Hematopoietic multipotent progenitor cell treated with erythropoietin and hydrocortisone succinate and interleukin-3 and kit ligand, for 15 days (in vitro differentiated cells): ENCODE measurements at places on chromosomes 2 and 18.

DNA sequence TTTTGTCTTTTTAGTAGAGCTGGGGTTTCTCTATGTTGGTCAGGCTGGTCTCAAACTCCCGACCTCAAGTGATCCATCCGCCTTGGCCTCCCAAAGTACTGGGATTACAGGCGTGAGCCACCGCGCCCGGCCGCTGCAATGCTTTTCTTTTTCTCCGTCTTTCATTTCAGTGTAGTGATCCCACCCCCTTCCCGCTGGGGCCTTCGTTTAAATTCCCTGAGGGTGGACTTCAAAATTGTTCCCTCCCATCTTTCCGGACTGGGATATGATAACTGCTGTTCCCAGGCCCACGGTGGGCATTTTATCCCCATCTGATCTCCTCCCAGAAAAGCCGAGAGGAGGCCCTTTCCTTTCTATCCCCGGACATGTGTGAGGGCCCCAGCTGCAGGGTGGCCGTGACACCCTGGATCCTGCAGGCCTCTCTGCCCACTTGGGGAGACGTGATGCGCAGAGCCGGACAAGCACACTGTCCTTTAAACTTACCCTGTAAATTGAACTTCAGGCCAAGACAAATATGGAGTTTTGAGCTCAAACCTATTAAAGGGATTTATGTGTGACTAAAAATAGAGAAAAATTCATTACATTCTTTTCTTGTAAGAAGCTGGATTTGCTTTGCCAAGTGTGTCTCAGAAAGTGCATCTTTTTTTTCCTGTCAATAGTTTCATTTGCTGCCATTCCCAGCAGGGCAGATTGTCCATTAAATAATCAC, 54.5 kb upstream of the AFF3 start:
- DNase-seq = no peak

DNA sequence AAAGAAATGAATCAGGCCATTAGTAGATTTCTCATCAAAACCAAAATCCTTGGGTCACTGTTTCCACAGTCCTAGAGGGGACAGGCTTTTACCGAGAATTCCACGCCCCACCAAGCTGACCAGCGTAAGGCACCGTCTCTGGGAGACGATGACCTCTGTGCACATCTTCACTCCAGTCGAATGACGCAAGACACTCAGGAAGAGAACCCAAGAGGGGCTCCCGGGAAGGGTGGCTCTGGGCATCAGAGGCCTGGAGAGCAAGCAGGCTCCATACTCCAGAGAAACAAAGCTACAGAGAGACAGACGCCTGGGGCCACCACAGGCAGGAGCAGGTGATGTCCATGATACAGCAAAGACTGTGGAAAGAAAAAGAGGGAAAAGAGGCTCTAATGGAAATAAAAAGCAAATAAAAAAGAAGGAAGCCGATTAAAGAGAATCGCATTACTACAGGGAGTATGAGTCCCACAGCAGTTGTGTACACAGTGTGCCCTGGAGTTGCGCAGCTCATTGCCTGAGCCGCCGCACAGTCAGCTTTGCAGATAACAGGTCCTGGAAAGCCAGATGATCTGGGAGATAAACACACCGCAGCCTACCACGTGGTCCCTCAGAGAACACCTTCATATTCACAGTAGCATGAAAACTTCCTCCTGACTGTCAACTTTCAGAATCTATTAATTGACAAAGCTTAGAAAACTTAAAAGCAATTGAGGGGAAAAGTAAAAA, 572.7 kb upstream of the SALL3 start:
- no peak for DNase-seq

GRCh38 chr2:139281124-139281523, 500.9 kb upstream of the NXPH2 start:
- no peak for DNase-seq

DNA sequence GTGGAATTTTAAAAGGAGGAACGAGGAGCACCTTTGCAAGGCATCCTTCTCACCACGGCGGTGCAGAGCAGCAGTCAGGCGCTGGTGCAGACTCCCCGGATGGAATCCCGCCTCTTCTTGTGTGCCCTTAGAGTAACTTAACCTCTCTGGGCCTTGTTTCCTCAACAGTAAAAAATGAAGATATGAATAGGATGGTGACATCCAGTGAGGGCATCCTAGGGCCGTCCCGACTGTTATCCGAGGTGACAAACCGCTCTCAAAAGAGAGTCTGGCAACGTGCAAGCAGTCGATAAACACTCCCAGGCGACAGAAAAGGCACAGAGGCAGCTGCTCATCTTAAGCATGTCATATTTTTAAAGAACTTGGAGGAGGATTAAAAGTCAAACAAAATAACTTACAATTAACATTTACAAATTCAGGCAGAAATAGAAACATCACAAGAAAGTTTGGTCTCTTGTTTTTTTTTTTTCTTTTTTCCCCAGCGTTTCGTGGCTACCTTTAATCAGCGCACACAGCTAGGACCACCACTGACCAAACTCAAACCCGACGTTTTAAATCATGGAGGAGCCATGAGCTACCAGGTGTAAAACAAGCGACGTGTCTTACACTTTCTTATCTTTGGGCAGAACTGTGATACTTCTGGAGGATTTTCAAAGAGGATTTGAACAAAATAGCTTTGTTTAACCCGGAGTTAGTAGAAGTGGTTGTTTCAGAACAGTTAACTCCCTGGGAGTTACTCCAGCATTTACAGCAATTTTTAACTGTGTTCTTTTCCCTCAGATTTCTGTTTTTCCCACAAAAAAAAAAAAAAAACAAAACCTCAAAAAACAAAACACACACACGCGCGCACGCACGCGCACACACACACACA, 2.1 kb downstream of the MBP start:
- DNase-seq = peak; percentile 90

DNA sequence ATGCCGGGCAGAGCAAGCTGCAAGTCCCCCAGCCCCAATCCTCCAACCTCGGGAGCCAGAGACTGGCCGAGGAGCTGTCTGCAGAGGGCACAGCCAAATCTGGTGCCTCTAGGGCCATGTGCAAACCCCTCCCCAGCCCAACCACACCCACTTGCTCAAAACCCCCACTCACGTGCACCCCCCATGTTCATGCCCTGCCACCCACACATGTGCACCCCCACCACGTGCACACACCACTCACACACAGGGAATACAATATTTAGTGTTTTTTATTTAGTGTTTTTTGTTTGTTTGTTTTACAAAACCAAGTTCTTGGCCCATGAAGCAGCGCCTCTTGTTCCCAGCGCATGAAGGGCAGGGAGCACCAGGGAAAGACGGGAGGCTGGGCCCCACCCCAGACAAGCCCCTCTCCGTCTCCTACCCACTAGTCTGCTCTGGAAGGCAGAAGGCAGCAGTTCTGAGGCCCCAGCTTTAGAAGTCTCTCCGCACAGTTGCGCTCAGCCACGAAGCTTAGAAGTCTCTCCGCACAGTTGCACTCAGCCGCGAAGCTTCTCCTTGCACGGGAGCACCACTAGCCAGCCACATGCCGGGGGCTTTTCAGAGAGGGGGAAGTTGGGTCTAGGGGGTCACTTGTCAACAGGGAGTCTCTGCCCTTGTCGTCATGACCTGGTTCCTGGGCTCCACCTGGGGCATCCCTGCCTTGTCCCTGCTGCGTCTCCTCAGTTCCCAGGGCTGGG, 276.1 kb upstream of the HDAC4 start:
- no peak for DNase-seq

DNA sequence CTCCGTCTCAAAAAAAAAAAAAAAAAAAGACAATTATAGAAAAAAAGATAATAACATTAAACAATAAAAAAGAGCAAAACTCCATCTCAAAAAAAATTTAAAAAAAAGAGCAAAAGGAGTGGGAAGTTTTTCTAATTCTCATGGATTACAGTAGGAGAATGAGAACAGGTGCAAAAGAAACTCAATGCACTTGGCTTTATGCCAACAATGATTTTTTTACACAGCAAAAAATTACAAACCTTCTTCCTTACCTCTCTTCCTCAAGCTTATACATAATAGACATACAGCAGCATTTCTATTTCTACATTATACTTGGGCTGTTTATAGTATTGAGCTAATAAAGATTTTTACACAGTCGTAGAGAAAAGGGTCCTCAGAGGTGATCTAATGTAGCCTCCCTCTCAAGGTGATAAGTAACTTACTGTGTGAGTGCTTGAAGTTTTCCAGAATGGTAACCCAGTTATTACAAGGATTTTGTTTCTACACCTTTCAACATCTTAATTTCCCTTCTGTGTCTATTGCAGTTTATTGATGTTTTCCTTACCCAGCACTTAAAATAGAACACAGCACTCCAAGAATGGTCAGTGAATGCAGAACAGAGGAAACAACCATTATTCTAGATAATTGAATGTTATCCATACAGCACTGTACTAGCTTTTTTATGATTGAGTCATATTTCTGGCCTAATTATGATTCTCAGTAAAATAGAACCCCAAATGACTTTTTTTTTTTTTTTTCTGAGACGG, 34.9 kb upstream of the RNF138 start:
- DNase-seq = peak; percentile 10

GRCh38 chr2:229265727-229266126, 5.4 kb downstream of the PID1 start:
- no peak for DNase-seq

DNA sequence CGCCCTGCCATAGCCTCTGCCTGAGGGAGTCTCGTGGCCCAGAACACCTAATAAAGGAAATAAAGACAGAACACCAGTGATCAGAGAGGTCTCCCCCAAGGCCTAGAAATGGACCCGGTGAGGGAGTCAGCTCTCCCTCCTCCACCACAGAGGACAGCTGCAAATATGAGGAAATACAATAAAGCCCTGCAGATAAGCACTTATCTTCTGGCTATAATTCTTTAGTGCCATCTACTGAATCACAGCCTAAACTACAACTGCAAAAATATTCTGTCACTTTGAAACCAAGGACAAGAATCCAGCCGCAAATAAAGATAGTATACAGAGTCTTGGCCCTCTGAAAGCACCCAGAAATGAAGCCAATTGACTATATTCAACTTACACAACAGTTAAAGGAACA, 42.4 kb upstream of the TACR1 start:
- no peak for DNase-seq

GRCh38 chr2:26059542-26059941, 25.7 kb downstream of the RAB10 start:
- no peak for DNase-seq

- no peak for DNase-seq
Measured at GRCh38 chr2:216607277-216607560, 26.0 kb upstream of the IGFBP2 start.

DNA sequence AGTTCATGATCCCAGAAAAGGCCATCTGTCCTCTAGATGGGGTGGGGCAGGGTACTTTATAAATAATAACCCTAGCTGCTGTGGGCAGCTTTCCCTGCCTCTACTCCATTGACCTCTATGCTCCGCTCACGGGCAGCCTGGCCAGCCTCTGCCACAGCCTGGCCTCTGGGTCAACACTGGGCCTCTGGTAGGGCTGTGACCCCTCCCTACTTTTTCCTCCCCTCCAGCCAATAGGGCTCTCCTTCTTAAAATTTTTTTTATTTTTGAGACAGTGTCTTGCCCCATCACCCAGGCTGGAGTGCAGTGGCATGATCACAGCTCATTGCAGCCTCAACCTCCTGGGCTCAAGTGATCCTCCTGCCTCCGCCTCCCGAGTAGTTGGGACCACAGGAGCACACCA, 4.1 kb upstream of the GAREM2 start:
- no peak for DNase-seq

DNA sequence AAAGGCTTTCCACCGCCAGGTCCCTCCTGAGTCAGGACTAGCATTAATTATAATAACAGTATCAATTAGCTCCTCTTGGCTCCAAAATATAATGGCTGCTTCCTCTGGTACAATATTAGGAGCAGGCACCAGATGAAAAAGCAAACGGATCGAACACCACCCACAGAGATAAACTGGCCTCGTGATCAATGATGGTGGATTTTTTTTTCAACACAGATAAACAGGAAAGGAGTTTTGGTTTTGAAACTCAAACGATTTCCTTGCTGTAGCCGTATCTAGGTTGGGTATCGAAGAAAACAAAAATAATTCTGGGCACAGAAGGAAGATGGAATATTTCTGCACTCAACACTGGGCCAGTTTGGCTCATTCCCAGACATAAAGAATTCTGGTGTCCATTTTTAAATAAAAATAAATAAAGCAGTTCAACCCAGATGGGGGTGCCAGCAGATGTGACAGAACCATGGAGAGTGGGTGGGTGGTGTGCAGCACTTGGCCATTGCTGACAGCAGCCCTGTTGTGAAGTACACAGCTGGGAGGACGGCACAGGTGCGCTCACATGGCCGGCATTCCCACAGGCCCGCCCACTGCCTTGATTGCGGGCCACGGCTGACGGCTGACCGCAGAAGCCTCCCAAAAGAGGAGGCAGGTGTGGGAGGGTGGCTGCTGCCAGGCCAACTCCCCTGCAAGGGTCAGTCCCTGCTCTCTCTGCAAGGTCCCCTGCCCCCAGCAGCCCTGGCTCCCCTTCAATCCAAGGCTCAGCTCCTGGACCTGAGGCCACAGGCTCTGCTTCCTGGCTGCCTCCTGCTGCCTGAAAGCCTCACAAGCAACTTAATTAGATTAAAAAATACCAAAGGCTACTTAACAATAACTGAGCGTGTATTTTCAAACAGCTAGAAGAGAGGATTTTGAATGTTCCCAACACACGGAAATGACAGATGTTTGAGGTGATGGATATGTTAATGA, 351.9 kb upstream of the ID2 start:
- DNase-seq = no peak

- DNase-seq = no peak
Measured at GRCh38 chr18:73653827-73654226, 493.8 kb downstream of the FBXO15 start.

DNA sequence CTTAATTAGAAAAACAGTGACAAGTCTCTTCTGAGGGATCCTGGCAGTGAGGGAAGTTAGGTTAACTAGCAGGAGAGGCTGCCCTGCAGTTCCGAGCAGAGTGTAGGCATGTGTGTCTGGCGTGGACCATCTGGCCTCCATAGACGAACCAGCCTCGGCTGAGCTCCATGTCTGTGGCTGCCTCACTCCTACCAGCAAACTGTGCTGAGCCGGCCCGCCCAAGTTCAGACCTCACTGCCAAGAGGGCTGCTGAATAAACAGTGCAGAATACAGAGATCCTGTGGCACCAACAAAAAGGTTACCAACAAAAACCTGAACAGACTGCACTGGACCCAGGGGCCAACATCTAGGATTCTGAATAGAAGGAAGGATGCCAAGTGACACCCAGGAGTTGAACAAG, 27.3 kb downstream of the INO80C start:
- no peak for DNase-seq

- no peak for DNase-seq
Measured at GRCh38 chr2:114550895-114551793, 108.7 kb downstream of the DPP10 start.

- DNase-seq = no peak
Measured at GRCh38 chr2:168448980-168449379, 7.1 kb upstream of the CERS6 start.

DNA sequence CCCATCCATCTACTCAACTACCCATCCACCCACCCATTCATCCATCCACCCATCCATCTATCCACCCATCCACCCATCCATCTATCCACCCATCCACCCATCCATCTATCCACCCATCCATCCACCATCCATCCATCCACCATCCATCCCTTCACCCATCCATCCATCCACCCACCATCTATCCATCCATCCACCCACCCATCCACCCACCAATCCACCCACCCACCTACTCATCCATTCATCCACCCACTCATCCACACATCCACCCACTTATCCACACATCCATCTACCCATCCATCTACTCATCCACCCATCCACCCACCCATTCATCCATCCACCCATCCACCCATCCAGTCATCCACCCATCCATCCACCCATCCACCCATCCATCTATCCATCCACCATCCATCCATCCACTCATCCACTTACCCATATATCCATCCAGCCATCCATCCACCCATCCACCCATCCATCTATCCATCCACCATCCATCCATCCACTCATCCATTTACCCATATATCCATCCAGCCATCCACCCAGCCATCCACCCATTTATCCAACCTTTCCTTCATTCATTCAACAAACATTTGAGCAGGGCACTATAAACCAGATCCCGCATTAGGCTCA, 2.1 kb upstream of the NGEF start:
- no peak for DNase-seq
